ENCODE measurements at places on chromosomes 13 and 19.

- no peak for DNase-seq
These were observed 1306.0 kb upstream of the SLC10A2 start for GRCh38 chr13:104372095-104372655.

GRCh38 chr13:84446972-84447639 is 564.8 kb upstream of the SLITRK1 start:
- DNase-seq = no peak

DNA sequence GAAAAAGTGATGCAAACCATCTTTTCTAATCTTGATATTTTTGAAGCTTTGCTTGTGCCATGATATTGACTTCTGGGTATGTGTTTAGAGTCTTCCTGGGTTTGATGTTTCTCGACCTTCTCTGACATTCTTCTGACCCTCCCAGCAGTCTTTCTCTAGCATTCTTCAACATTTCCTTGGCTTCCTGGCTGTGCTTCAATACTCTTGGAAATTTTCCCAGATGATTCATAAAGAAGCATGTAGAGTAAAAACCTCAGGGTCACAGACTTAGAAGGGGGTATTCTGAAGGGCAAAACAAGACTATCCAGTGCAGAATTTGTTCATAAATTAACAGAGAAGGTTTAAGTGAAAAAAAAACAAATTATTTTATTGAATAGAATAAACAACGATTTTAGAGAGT is 946.3 kb upstream of the PCDH9 start:
- DNase-seq = no peak

- DNase-seq = no peak
These were observed 24.4 kb upstream of the RPL21 start for GRCh38 chr13:27226991-27227390.

GRCh38 chr19:11814700-11815035 is 595 bp downstream of the ZNF440 start:
- DNase-seq = no peak

DNA sequence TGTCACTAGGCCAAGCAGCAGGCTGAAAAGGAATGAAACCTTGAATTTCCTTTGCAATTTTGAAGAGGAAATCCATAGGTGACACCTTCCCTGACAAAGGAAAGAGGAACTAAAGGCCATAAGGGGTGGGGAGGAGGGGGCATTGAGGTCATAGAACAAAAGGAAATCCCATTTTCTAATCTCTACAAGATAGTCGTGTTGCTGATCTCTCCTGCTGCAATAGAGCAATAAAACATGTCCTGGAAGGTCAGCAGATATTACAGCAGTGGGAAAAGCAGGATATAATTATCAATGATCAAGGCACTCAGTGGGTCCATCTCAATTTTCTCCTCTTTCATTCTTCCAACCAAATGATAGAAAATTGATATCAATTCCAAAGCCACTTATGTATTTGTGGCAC is 20.3 kb upstream of the RAP2A start:
- DNase-seq = no peak

Data from lower leg skin (tissue), 4 donors.